ENCODE measurements at places on chromosomes 12 and 14. TPM values are rescaled to one million over a fixed set of nuclear protein-coding genes. Genes with fewer than 3 reads are reported as not detected.

The TAPBPL gene
- 5.5 TPM for total RNA-seq

The KRT74 gene
- total RNA-seq: not detected

The MYF6 gene
- not detected for total RNA-seq

The LALBA gene
- total RNA-seq: not detected

The MYO1A gene
- total RNA-seq: 0.07 TPM

The RILPL2 gene
- total RNA-seq: 5.0 TPM

The BRMS1L gene
- 6.9 TPM for total RNA-seq

The SNW1 gene
- total RNA-seq: 91.1 TPM

The FOXM1 gene
- total RNA-seq: 54.6 TPM

The TSHR gene
- not detected for total RNA-seq

The MANSC1 gene
- 43.6 TPM for total RNA-seq

The KRT77 gene
- total RNA-seq: not detected

The RILPL1 gene
- total RNA-seq: 11.6 TPM

The MIPOL1 gene
- 55.2 TPM for total RNA-seq

The IFNG-AS1 gene
- total RNA-seq: not detected

Measured in thoracic aorta endothelial cell (primary cell).